Right forelimb (tissue), 1 donor: ENCODE measurements at places on chromosomes 3 and 15.

DNA sequence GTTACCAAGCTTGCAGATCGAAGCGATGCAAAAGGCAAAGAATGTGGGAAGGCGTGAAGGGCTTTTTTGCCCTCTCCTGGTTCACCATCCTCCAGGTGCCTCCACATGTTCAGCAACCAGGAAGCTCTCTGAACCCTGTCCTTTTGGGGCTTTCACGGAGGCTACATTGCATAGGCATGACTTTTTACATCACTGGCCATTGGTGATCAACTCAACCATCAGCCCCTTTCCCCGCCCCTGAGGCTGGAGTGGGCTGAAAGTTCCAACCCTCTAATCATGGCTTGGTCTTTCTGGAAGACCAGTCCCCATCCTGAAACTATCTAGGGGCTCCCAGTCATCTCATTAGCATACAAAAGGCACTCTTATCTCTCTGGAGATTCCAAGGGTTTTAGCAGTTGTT, 52.6 kb downstream of the UACA start:
- no peak for DNase-seq

GRCh38 chr3:176526225-176526624, 671.1 kb downstream of the TBL1XR1 start:
- no peak for DNase-seq

DNA sequence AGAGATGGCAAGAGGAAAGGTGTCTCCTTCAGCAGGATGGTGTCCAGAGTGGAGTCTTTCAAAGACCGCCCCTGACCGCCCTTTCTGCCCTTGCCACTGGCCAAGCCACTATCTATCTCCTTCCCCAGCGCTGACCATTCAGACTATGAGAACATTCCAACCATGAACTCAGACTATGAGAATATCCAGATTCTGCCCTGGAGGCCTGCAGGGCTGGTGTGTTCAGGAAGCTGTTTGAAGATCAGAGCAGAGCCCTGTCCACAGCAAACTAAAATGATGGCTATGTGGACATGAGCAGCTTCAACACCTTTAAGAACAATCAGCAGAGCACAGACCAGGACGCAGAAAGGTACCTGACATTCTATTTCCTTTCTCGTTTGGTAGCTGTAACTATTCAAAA, 57.3 kb upstream of the WNT7A start:
- no peak for DNase-seq

DNA sequence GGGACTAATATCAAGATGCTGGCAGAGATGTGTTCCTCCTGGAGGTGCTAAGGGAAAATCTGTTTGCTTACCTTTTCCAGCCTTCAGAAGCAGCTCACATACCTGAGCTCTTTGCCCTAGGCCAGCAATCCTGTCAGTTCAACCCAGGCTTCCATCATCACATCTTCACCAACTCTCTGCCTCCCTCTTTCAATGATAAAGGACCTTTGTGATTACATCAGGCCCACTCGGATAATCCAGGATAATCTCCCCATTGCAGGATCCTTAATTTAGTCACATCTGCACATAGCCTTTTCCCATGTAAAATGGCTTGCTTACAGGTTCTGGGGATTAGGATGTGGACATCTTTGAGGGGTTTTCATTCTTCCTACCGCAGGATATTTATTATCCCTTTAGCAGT, 58.3 kb downstream of the NSUN3 start:
- no peak for DNase-seq

DNA sequence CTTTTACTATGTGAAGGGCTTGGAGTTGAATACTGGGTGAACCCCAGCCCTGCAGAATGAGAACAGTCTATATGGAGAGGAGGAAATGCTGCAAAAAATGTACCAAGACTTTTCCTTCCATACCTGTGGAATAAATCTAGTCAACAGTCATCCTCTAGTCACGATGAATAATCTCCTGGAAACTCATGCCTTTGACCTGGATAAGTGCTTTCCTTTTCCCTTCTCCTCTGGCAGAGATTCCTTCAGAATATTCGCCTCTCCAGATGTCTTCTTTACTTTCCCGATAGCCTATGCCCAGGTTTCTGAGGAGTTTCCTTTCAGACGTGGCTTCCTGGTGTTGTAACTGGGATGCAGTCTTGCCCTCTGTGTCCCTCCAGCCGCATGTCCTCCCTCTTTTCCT, 28.1 kb downstream of the CCNL1 start:
- DNase-seq, result no peak

DNA sequence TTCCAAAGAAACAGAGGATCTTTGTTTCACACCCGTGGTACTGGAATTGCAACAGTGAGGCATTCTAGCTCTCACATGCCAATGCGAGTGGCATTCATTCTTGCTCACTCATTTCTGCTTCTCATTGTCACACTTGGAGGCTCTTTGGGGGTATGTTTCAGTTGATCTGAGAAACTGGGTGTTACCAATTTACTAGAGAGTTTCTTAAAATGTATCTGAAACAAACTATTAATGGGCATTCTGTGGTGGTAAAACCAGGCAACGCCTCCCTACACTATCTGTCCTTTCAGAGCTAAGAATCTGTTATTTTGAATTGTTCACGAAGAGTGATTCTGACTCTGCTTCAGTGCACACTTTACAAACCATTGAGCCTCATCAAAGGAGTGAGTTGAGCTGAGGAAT, 140.6 kb upstream of the BHLHE40 start:
- no peak for DNase-seq

GRCh38 chr3:52185311-52185710, 12.6 kb upstream of the ALAS1 start:
- no peak for DNase-seq

- DNase-seq, result no peak
These were observed 16.8 kb upstream of the SRP14 start for GRCh38 chr15:40055576-40056293.

GRCh38 chr15:82292271-82292670, 29.7 kb downstream of the SAXO2 start:
- no peak for DNase-seq

DNA sequence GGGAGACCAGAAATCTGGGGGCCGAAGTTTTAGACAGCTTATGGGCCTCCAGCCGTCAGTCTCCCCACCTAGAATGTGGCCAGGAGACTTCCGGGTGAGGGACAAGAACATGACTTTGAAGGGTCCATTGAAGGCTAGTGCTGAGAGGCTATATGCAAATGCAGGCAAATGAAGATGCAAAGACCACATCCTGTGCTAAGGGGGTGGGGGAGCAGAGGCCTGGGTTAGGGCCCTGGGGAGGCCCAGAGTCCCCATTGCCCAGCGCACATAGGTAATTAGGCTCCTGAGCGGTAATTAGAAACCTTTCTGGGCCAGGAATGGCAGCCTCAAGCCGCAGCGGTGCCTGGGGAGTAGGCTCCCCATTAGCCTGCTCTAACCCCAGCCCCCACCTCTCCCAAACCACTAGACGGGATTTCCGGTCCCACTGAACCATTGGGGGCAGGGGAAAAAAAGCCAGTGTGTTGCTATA, 6.8 kb downstream of the CSK start:
- DNase-seq, result no peak

DNA sequence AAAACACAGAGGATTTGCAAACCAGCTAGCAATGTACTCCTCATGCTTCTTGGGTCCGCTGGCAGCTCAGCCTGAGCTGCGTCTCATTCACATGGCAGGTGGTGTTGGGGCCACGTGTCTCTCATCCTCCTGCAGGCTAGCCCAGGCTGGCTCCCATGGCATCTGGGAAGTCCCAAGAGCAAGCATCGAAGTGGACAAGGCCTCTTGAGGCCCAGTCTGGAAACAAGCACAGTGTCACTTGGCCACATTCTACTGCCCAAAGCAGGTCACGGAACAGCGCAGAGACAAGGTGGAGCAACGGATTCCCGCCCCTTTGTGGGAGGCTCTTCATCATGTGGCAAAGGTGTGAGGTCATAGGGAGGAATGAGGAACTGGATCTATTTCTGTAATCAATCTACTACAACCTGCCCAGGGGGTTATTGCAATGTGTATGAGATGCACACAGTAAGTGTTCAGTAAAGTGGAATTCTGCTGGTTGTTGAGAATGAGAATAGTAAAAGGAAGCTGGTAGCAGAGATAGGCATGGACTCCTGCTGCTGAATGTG, 128.3 kb downstream of the TPRA1 start:
- no peak for DNase-seq

DNA sequence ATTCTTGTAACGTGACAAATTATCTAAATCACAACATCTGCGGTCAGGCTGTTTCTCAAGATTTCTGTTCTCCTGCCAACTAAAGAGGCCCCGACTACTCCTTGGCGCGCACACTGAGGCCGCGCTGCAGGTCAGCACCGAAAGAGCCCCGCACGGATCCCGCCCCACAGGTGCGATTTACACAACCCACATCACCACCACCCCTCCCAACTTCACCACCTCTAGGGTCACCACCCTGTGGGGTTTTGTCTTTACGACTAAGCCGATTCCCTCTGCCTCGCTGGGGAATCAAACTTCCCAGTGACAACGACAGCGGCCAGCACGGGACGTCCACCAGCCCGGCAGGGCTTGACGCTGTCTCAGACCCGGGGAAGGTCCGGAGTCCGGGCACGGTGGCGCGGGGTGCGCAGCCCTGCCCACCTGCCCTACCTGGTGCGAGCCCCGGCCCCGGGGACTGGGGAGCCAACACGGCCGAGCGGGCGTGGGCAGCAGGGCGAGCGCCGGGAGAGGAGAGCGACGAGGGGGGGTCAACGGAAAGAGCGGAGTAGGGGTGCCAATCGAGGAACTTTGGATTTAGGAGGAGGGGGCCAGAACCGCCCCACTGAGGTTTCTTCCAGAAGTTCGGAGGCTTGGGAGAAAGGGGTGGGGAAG, 764 bp downstream of the UACA start:
- peak; percentile 65 for DNase-seq

GRCh38 chr15:51106481-51106880, 11.8 kb upstream of the TNFAIP8L3 start:
- no peak for DNase-seq

- no peak for DNase-seq
These were observed 52.5 kb downstream of the PIAS1 start for GRCh38 chr15:68106656-68107055.

- DNase-seq, result no peak
These were observed 1.2 kb downstream of the SLC12A6 start for GRCh38 chr15:34336231-34336990.

GRCh38 chr3:49120438-49121131, at the start of gene USP19:
Gene USP19 (minus strand): TSS chr3:49120823. CDS start chr3:49119145, 1,678 bp downstream.
- peak; percentile 96 for DNase-seq

DNA sequence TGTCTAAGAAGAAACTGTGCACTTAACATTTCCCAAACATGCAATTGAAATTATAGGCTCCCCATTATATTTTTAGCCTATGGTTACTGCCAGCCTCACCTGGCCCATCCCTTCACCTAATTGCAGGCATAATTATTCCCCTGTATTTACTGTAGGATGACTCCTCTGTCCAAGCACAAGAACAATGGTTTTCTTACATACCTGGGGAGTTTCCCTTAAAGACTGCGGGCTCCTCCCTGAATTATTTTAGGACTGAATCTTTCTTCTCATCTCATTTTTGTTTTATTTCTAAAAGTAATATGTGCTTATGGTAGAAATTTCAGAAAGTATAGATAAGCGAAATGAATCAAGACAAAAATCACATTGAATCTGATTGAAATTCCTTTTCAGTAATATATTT, 11.4 kb downstream of the TM4SF1 start:
- no peak for DNase-seq

DNA sequence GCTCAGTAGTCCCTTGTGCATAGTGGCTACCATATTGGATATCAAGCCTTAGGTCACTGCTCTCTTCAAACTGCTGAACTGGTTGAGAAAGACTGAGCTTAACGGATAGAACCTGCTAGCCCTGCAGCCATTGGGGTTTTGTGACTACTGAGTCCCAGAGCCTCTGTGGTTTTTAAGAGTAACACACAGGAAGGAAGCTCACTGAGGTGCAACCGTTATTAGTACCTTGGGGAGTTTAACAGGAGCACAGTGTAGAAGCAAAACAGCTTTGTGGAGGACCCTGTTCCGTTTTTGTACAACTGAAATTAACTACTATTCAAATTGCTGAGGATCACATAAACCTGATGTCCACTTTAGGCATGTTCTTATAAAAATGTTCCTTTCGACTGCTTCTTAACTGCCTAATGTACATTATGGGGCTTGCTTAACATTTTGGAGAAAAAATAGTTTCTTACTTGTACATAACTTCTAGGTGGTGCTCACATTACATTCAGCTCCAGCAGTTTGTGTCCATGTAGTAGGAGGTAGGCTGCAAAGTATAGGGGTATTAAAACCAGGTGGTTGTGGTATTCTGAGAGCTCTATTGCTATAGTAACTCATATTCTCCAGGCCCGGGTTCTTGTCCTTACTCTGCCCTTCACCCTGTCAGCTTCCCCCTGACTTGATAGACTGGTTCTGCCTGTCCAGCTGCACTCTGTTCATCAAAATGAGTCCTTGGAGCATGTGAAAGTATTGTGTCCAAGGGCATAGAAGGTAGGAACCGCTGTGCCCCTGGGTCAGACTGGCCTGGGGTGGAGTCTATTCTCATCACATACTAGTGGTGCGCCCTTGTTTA, 17.3 kb downstream of the PXK start:
- DNase-seq, result no peak

GRCh38 chr3:10628891-10629670, 123.7 kb upstream of the ATP2B2 start:
- no peak for DNase-seq

GRCh38 chr15:97096303-97096835, 765.9 kb downstream of the NR2F2 start:
- DNase-seq, result no peak

DNA sequence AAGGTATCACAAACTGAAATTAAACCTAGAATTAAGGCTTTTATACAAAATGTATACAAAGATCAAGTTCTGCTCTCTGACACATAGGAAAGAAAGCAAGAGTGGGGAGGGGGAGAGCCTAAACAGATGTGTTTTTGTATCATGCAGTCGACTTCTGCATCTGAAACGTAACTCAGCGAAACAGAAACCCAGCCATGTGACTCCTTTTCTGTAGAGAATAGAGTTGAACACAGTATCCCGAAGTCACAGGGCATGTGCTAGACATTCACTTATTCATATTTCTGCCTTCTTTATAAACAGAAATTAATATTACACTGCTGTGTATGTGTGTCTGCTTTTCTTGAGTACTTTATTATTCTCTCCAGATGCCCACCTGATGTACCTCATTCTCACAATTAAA, 121.0 kb downstream of the PDZRN3 start:
- no peak for DNase-seq

- no peak for DNase-seq
These were observed 60.8 kb downstream of the RGMA start for GRCh38 chr15:93028111-93028631.

DNA sequence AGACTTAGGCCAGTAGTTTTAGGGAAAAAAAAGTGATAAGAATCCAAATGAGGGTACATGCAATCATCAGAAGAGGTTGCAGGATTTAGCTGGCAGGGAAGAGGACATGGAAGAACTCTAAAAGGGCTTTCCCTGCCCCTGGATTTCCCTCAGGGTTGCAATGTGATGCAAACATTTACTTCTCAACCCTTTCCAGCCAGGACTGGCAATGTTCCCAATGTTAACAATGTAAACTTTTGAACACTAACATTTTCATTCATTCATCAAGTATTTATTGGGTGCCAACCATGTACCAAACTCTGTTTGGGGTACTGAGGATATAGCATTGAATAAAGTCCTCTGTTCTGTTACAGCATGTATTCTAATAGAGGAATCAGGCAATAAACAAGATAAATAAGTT, 349.4 kb upstream of the LRRC3B start:
- no peak for DNase-seq

GRCh38 chr3:28290863-28291300, 49.5 kb downstream of the CMC1 start:
- DNase-seq, result no peak

- no peak for DNase-seq
These were observed 5.9 kb downstream of the HCN4 start for GRCh38 chr15:73362900-73363299.
